ENCODE measurements at places on chromosomes 1 and 21.

- peak; percentile 18 for DNase-seq
These were observed 22.9 kb downstream of the TCP10L start for GRCh38 chr21:32562426-32562825.

- DNase-seq = no peak
These were observed 2.6 kb downstream of the NAXE start for GRCh38 chr1:156594190-156594589.

GRCh38 chr1:9203511-9203982, 31.0 kb upstream of the H6PD start:
- DNase-seq = peak; percentile 74

DNA sequence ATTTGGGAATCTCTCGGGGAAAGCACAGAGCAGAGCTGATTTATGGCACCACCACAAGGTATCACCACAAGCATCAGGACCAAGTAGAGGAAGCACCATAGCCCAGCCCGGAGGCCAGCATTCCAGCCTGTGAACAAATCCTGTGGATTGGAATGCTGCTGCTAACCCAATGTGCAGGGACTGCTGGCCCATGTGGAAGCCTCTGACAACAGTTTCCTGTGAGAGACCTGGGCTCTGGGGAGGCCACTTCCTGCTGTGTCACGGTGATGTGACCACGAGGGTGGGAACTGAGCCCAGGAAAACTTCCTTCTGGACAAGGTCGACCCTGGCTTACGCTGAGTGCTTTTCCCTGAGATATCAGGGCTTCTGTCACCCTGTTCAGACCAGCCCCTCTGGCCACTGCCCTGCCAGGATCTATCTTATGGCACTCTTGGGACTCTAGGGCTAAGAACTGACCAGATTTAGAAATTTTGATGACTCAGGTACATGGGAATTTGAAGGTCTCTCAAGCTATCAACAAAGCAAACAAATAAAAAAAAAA, 88.3 kb upstream of the NGF start:
- DNase-seq = no peak

GRCh38 chr1:64526312-64526711, 56.4 kb downstream of the CACHD1 start:
- no peak for DNase-seq

GRCh38 chr1:55257958-55258357, 42.8 kb upstream of the USP24 start:
- DNase-seq = no peak

GRCh38 chr1:17645068-17645911, 105.8 kb downstream of the ARHGEF10L start:
- DNase-seq = no peak

DNA sequence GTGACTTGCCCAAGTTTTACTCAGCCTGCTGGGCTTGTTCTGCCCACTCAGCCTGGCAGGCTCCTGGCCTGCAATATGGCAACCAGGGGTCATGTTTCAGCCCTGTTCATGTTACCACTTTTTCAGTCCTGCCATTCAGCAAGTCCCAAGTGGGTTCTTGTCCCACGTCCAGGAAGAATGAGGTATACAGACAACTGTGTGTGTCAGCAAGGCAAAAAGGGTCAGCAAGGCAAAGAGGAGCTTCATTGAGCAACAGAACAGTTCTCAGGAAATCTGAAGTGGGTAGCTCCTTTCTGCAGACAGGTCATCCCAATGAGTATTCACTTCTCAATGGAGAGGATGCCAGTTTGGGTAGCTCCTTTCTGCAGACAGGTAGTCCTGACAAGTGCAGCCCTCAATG, 1233.3 kb upstream of the B3GALT2 start:
- no peak for DNase-seq

DNA sequence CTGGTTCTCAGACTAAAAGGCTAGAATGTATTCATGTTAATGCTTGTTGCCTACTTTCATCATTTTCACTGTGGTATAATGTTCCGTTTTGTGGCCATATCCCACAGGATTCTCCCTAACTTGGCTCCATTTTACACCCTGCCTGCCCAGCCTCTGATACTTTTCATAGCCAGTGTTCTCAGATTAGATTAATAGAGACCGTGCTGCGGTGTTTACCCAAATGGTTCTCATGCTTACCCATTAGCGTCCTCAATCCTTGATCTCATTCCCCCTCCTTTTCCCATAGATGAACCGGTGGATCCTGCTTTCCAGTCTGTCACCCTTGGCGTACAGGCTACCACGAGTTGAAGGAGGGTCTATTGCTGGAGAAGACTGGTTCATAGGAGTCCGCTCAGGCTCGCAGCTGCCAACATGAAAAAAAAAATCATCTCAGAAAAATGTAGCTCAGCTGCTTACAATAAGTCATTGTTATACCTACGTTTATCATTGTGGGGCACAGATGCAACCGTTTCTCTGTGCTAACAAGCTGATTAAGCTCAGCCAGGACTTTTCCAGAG, 78.7 kb downstream of the SETD4 start:
- DNase-seq = no peak

GRCh38 chr1:215660259-215660658, 93.2 kb downstream of the KCTD3 start:
- no peak for DNase-seq

DNA sequence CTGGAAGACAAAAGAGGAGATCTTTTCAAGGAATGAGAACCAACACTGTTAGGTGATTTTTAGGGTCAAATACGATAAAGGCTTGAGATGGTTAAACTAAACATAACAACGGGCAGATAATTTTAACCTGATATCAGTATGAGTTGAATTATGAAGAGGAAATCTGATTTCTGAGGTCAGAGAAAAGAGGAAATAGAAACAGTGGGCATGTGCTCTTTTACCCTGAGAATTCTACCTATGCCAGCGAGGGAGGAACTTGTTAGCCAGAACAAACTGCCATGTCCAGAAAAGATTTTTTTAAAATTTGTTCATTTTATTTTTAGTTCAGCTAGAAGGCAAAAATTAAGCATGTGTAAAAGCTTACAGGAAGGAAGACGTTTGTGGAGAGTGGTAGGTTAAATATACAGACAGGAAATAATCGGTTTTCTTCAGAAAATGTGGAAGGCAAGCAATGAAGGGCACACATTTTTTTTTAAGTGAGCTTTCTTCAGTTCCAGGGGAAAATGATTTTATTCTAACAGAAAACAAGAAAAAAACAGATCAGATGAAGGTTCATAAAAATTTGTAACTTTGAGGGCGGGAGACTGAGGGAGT, 1745.3 kb downstream of the MRPL39 start:
- DNase-seq = no peak

GRCh38 chr1:226495716-226496115, 52.8 kb upstream of the STUM start:
- no peak for DNase-seq

DNA sequence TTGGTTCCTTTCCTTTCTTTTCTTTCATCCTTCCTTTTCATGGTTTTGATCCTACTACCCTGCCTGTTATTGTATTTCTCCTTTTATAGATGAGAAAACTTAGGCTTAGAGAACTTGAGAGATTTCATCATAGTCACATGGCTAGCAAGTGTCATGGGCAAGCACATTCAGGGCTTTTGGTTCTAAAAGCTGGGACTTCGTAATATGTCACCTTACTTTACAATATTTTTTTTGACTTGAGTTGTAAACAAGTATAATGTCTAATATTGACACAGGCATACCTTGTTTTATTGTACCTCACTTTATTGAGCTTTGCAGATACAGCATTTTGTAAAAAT, 70.7 kb downstream of the MTR start:
- no peak for DNase-seq

GRCh38 chr1:156421062-156421938, 52.3 kb downstream of the RHBG start:
- peak; percentile 92 for DNase-seq

DNA sequence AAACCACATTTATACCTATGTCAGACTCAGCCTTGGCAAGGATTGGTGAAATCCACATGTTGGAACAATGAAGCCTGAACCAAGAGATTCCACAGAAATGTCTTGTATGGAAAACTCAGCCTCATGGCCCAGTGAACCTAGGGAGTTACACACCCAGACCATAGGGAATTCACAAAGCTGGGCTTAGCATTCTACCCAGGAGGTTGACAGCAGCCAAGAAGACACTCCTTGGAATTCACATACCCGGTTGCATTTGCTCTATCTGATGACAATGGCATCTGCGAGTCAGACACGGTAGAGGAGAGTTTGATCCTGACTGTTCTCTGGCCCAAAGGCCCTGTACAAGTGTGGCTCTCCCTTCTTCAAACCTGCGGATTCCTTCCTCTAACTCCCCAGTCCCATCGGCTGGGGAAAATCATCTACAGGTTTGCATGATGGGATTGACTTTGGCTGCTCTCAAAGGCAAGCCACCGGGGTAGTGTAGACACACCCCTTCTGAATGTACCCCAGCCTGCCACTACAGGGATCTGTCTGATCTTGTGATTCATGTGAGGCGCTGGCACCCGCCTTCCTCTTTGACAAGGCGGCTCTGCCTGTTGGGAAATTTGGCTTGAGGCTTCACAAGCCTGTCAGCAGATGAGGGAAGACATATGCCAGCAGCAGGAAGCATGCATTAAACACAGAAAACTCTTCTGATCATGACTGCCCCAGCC, 297.3 kb upstream of the KAZN start:
- DNase-seq = no peak

DNA sequence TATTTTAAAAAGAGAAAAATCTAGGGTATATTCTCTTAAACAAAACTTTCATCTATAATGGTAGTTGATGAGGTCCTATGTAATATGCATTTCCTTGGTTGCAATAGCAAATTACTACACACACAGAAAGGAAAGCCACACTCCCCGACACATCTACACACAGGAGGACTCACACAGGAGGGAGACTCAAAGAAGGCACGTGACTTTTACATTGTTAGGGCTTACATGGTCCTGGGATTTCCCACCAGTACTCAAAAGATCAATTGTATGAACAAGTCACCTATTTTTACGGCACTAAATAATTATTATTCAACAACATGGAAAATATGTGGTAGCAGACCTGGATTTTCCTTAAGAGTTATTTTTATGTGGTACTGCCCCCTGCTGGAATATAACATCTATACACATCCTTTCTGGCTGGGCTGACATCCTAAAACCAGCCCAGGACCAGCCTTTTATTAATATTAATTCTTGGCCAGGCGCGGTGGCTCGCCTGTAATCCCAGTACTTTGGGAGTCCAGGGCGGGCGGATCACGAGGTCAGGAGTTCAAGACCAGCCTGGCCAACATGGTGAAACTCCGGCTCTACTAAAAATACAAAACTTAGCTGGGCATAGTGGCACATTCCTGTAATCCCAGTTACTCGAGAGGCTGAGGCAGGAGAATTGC, 33.9 kb upstream of the LGALS8 start:
- DNase-seq = no peak
